Heart left ventricle (tissue), 16 donors: ENCODE measurements at places on chromosomes 5 and 9. TPM values are rescaled to one million over a fixed set of nuclear protein-coding genes. Genes with fewer than 3 reads are reported as not detected.
A peak's percentile ranks its signal among the peaks of the same experiment; 100 is the strongest.

- DNase-seq: no peak
These were observed 6.2 kb upstream of the CEP120 start for GRCh38 chr5:123429221-123429954.

- no peak for DNase-seq
These were observed 109.1 kb upstream of the PCA3 start for GRCh38 chr9:76655121-76655541.

LAMC3 gene
- total RNA-seq: 1.8 TPM

PPP1R2B gene
- total RNA-seq: not detected

DNA sequence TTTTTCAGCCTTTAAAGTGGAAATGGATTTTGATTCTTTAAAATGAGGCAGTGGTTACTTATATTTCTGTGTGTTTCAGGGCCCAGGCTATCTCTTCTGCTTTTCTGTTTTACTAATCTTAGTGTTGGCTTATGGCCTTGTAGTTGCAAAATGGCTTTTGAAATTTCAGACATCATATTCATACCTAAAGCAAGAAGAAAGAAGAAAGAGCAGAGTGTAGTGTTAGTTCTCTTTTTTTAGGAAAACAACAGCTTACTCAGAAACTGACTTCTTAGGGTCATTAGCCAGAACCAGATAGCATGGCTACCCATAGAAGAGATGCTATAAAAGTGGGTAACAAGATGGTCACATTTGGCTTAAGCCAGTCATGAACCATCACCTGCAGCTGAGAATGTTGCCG, 20.9 kb downstream of the ZBED3 start:
- DNase-seq: no peak

- no peak for DNase-seq
These were observed 111.1 kb downstream of the KCTD16 start for GRCh38 chr5:144281784-144282183.

DNA sequence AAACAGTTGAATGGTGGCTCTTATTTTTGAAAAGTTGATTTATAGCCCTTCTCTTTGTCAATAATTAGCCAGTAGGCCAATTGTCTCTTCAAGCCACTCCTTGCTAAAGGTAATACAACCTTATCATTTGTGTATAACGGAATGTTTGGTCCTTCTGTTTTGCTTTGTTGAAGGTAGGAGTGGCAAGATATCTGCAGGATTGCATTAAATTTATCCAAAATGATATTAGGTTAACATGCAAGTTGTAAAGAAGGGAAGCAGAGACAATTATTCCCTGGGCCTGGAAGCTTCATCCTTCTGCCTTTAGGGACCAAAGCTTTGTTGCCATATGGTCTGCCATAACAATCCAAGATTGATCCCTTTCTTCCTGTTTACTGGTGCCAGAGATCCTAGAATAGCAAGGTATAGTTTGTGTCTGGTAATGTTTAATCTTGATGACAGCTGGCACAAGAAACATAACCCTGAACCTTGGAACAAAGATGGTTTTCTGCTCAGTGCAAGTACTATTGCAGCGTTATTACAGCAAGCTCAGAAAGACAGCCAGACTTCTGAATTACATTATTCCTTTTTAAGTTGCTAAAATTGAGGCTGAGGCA, 15.5 kb upstream of the FSD1L start:
- DNase-seq: no peak

DNA sequence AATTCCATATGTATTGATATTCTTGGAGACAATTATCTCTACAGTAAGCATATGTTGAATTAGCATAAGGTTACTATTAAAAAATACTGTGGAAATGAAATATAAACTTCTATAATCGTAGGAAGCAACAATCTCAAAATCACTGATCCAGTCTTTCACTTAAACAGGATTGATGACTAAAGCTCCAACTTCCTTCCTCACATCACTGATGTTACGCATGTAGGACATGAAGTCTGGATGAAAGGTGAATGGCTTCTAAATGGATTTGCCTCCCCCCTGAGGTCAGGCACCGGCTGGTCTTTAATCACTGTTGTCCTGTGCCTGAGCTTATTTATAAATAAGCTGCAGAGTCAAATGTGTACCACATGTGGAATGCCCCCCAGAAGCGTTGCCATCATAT, 157.1 kb upstream of the NFIB start:
- no peak for DNase-seq

DNA sequence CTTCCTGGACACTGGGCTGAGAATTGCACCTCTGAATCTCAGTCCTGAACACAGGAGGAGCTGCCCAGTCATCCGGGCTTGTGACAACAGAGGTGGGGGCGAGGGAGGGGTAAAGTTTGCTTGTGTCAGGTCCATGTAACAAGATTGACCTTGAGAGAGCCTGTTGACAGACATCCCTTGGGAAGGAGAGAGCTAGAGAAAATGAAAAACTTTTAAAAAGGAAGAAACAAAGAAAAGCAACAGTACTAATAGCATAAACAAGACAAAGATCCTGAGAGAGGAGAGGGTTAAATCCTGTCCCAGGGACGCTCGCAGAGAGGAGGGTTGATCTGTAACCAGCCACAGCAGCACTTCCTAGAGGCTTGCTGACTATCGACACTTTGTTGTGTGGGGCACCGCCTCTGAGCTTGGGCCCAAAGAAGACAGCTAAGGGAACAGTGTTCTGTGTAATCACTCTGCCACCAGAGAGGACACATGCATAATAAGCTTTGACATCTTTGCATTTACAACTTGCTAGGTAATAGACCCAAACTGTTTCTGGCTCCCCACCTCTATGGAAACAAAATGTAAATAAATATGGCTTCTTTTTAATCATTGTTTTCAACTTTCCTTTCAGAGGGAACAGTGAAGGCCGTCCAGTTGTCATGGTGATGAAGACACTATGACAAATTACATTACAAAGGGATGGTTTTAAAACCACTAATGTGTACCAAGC, 363.7 kb downstream of the CSNK1G3 start:
- DNase-seq: peak; percentile 13

SH3TC2 gene
- 3.4 TPM for total RNA-seq

POLE3 gene
- 27.5 TPM for total RNA-seq

ESM1 gene
- not detected for total RNA-seq
